ENCODE measurements at places on chromosomes 1 and 21.

DNA sequence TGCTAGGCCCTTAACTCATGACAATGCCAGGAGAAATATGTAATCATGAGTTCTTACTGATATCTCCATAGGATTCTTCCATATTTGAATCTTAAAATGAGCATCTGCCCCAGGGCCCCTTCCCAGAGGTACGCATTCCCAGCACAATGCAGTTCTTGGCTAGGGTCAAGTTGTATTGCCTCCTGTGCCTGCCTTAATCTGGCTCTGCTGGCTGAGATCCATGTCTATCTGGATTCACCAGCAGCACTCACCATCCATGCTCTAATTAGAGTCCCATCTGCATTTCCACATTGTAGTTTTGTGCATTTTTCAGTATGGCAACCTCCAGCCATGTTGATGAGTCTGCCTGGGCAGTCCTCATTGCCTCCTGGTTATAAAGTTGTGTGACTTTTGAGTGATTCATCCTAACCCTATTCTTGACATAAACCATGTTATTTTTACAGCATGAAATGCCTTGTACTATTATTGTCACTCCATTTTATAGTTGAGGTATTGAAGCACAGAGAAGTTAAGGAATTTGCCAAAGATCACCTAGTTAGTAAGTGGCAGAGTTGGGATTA lies 55.9 kb downstream of the CAMSAP2 start:
- no peak for DNase-seq
- no peaks in the 10 kb centered on the region for H3K4me1 ChIP-seq
- H3K4me3 ChIP-seq = no peak overlapping the region
- H3K27me3 ChIP-seq = no peaks in the 10 kb centered on the region

GRCh38 chr1:4684136-4684535 lies 29.7 kb downstream of the AJAP1 start:
- no peak overlapping the region for H3K27ac ChIP-seq
- H3K4me3 ChIP-seq = no peak overlapping the region
- no peaks in the 10 kb centered on the region for H3K4me1 ChIP-seq

- no peaks in the 10 kb centered on the region for H3K27me3 ChIP-seq
- no peak overlapping the region for H3K27ac ChIP-seq
- no peaks in the 10 kb centered on the region for H3K4me1 ChIP-seq
- no peak for DNase-seq
These were observed 7.9 kb upstream of the C2CD2 start for GRCh38 chr21:41961753-41962152.

DNA sequence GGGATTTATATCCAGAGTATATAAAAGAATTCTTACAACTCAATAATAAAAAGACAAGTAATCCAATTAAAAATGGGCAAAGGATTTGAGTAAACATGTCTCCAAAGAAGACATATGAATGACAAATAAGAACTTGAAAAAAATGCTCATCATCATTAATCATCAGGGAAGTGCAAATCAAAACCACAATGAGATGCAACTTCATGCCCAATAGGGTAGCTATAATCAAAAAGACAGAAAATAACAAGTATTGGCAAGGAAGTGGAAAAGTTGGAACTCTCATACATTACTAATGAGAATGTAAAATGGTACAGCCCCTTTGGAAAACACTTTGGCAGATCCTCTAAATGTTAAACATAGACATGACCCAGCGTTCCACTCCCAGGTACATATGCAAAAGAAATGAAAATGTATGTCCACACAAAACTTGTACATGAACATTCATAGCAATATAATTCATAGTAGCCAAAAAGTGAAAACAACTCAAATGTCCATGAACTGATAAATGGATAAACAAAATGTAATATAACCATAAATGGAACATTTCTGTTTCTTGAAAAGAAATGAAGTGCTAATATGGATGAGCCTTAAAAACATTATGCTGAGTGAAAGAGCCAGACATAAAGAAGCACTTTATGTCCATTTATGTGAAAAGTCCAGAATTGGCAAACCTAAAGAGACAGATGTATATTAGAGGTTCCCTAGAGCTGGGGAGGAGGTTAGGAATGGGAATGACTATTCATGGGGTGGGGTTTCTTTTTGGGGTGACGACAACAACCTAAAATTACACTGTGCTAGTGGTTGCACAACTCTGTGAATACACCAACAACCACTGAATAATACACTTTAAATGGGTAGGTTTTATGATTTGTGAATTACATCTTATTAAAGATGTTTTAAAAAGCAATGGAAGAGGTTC lies 259.7 kb downstream of the RHOU start:
- no peaks in the 10 kb centered on the region for H3K27me3 ChIP-seq
- no peaks in the 10 kb centered on the region for H3K36me3 ChIP-seq
- DNase-seq = no peak
- no peak overlapping the region for H3K27ac ChIP-seq

- H3K27ac ChIP-seq = no peak overlapping the region
- no peaks in the 10 kb centered on the region for H3K36me3 ChIP-seq
- H3K27me3 ChIP-seq = no peaks in the 10 kb centered on the region
- no peak for DNase-seq
- H3K4me1 ChIP-seq = no peaks in the 10 kb centered on the region
These were observed 102.6 kb downstream of the TTLL7 start for GRCh38 chr1:83896299-83896698.

DNA sequence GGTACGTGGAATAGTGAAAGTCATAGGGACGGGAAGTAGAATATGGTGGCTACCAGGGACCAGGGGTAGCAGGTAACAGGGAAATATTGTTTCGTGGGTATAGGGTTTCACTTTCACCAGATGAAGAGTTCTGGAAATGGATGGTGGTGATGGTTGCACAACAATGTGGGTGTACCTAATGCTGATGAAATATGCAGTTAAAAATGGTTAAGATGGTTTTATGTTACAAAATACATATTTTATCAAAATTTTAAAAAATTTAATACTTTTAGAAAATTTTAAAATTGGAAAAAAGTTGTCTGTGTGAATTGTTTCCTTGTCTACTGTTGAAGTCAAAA lies 55.5 kb upstream of the TLR5 start:
- no peak for DNase-seq
- no peaks in the 10 kb centered on the region for H3K27me3 ChIP-seq
- no peaks in the 10 kb centered on the region for H3K36me3 ChIP-seq
- no peak overlapping the region for H3K4me3 ChIP-seq

DNA sequence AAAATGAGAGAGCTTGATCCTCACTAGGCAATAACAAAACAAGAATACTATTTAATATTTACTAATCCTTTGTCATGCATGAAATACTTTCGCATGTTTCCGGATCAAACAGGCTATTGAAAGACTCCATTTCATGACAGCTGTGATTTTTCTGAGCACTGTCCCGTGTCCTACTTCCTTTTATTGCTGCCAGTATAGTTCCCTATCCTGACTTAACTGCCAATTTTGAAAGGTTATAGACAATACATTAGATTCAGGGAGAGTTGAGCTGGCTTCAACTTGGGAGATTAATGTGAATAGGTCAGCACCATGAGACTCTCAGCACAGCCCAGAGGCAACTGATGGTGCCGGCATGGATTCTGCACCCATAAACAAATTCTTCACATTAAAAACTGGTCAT lies 225.8 kb downstream of the VAV3 start:
- H3K27ac ChIP-seq = no peak overlapping the region
- no peaks in the 10 kb centered on the region for H3K4me1 ChIP-seq
- no peak for DNase-seq
- no peaks in the 10 kb centered on the region for H3K36me3 ChIP-seq

DNA sequence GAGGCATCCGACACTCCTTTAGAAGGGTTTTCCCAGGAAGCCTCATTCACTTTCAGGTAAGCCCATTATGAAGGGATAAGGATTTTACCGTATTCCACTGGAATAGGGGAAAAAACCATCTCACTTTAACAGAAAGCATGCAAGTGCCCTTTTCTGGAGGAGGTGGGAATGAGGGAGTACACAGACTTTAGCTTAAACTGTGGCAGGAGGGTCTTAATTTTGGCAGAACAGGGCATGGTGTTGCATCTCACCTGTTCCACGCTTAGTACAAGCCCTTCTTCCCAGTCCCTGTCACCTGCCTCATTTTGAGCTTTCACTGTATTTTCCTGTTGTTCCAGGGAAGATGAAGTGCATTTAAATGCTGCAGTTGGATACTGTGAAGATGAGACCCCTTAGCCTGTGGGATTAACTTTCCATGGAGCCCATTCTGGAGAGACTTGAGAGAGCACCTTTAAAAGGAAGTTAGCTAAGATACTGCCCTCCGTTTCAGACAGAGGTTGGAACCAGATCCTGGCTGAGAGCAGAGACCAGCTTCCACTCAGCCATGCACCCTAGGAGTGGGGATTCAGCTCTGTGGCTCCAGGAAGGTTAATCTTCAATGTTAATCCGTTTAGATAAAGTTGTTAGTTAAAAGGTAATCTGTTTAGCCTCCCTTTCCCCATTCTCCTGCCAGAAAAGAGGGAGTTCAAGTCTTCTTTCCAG lies 42.6 kb downstream of the PBX1 start:
- no peaks in the 10 kb centered on the region for H3K36me3 ChIP-seq
- no peaks in the 10 kb centered on the region for H3K27me3 ChIP-seq
- no peak overlapping the region for H3K27ac ChIP-seq

DNA sequence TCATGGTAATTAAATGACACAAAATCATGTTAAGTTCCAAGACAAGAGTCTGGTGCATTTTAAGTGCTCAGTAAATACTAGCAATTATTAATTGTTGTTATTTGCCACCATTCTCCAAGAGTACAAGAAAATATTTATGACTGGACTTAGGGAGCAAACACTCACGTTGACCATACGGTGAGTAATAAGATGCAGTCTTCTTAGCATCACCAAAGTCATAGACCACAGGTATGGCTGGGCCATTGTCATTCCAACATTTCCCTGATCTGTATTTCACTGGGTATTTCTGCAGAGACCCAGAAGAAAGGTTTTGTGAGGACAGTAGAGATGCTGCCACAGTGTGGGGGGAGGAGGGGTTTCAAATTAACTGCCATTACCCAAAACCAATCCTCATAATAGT lies 4.7 kb downstream of the ITLN2 start:
- no peak overlapping the region for H3K4me3 ChIP-seq
- DNase-seq = no peak
- H3K36me3 ChIP-seq = no peaks in the 10 kb centered on the region
- no peak overlapping the region for H3K27ac ChIP-seq

DNA sequence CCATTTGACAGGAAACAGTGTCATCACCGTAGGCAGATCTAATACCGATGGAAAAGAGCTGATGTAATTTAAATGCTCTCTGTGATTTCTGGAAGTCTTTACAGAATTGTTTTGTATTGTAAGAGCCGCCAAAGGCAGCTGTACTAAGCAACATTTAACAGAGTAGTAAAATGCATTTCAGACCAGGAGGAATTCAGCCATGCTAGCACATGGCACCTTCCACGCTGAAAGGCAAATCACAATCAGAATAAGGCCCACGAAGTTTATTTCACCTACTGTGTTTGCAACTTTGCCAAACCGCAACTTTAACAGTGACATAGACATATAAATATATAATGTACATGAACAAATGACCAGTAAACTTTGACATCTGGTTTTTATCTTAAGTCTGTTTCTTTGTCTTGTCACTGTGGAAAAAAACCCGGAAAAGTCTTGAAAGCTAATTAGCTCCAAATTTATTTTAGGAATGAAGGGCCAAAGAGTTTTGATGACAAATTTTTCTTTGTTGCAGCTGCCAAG lies 26.1 kb upstream of the DISC1 start:
- no peaks in the 10 kb centered on the region for H3K36me3 ChIP-seq
- no peak overlapping the region for H3K27ac ChIP-seq
- H3K4me3 ChIP-seq = no peak overlapping the region
- no peaks in the 10 kb centered on the region for H3K4me1 ChIP-seq

- no peak overlapping the region for H3K27ac ChIP-seq
- H3K4me3 ChIP-seq = no peak overlapping the region
- no peak for DNase-seq
- no peaks in the 10 kb centered on the region for H3K36me3 ChIP-seq
- no peaks in the 10 kb centered on the region for H3K27me3 ChIP-seq
- H3K4me1 ChIP-seq = no peaks in the 10 kb centered on the region
These were observed 14.7 kb upstream of the IL24 start for GRCh38 chr1:206882555-206882954.

DNA sequence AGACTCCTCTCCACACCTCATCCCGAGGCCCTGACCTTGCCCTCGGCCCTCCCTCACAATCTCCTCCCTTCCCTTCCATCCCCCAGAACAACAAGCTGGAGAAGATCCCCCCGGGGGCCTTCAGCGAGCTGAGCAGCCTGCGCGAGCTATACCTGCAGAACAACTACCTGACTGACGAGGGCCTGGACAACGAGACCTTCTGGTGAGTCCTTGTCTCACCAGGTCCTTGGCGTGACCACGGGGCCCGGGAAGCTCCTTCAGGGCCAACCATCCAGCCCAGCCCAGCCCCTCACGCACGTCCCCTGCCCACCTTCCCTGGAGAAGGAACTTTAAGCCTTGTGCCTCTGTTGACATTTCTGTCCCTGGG lies 15.6 kb downstream of the PODN start:
- no peak overlapping the region for H3K27ac ChIP-seq
- H3K36me3 ChIP-seq = no peaks in the 10 kb centered on the region
- H3K4me3 ChIP-seq = no peak overlapping the region
- no peaks in the 10 kb centered on the region for H3K27me3 ChIP-seq
- DNase-seq = no peak

- H3K36me3 ChIP-seq = no peaks in the 10 kb centered on the region
- no peaks in the 10 kb centered on the region for H3K27me3 ChIP-seq
- H3K4me1 ChIP-seq = no peaks in the 10 kb centered on the region
- no peak overlapping the region for H3K4me3 ChIP-seq
- DNase-seq = no peak
These were observed 6.3 kb downstream of the LRRC53 start for GRCh38 chr1:74505928-74506710.

DNA sequence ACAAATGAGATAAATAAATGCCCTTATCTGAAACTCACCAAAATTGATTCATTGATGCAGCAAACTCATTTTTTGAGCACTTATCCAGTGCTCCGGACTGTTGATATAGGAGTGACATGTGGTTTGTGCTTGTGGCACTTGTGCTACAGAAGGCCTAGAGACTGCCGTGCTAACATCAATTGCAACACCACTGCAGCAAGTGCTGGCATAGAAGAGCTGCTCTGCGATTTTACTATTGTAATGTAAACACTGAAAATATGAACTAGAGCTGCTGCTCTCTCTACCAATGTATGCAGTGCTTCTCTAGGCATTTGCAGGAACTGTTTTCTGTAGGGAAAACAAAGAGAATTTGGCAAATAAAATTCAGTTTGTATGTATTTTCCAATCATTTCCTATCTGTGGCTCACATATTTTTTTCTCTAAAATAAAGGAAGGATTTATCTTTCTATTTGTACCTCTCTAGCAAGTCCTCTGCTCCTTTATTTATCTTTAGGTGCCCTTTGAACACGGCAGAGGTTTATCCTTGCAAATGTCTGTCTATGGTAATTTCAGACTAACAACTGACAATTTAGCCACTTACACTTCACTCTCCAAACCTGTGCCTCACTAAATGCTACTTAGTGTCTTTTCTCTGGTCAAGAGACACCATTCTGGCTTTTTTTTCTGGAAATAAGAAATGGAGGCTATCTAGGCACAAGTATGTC lies 409.5 kb upstream of the ADGRL2 start:
- no peaks in the 10 kb centered on the region for H3K36me3 ChIP-seq
- H3K27ac ChIP-seq = no peak overlapping the region
- DNase-seq = no peak
- no peaks in the 10 kb centered on the region for H3K27me3 ChIP-seq
- no peak overlapping the region for H3K4me3 ChIP-seq

- no peaks in the 10 kb centered on the region for H3K36me3 ChIP-seq
- H3K27me3 ChIP-seq = no peaks in the 10 kb centered on the region
- H3K27ac ChIP-seq = no peak overlapping the region
These were observed 22.9 kb downstream of the ELAPOR1 start for GRCh38 chr1:109136766-109137165.

GRCh38 chr1:43600033-43601020 lies 49.6 kb upstream of the KDM4A start:
- no peak overlapping the region for H3K27ac ChIP-seq
- no peak for DNase-seq
- H3K4me3 ChIP-seq = no peak overlapping the region
- H3K4me1 ChIP-seq = no peaks in the 10 kb centered on the region
- H3K36me3 ChIP-seq = no peaks in the 10 kb centered on the region
